Fibroblast of mammary gland (primary cell): ENCODE measurements at places on chromosomes 3 and 15.

DNA sequence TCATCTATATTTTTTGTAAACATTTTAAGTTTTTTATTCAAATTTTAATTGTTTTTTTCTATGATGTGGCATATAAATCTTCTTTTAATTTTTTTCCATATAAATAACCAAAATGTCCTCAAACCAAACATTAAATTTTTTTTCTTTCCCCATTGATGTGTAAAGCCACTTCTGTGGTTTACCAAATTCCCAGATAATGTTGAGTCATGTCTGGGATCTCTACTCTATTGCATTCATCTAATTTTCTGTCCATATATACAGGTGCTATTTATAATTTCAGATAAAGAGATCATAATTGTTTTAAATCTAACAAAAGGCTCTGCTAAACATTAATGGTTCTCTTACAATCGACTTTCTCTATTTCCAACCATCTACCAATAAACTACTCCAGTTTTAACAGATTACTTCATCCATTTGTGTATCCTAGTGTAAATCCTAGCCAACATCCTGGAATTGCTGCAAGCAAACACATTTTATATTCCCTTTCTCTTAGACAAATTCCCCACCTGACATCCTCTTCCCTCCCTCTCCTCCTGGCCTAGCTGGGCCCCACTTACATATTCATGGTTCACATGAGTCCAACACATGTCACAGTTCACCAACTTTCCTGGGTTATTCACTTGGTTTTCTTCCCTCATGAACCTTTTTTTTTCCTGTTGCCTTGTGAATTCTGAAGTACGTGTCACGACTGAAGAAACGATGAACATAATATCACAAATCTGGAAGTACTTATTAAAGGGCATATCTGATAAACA is 368.0 kb upstream of the AGTR1 start:
- DNase-seq, result peak; percentile 47

DNA sequence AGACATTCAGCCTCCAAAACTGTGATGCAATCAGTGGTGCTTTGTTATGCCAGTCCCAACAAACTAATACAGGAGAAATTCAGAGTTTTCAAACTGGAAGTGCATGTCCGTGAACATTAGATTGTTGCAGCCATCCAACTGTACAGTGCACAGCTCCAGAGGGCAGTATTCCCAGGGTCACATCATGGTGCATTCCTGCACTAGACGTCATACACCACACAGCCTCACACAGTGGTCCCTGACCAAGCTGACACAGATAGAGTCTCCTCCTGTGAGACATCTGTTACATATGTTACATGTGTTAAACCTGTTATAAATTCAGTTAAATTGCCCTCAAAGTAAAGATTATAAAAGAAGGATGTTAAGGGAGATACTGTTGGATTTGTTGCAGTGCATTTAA is 209.0 kb downstream of the LRRN1 start:
- no peak for DNase-seq

GRCh38 chr3:125023833-125024555 is 31.8 kb downstream of the HEG1 start:
- no peak for DNase-seq

DNA sequence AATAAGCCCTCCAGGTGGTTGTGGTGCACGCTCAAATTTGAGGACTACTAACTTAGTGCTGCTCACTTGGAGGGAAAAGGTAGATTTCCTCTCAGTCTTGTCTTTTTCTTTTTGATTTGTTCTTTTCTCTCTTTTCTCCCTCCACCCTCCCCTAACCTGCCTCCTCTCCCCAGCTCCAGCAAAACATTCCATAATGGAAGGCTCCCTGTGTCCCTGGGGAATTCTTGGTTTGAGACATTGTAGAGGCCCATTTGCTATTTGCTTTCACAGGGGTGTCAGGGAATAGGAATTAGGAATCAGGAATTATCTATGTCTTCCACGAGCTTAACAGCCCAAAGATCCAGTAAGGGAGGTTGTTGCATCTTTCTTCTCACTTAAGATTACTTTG is 136.8 kb upstream of the UMPS start:
- no peak for DNase-seq

- no peak for DNase-seq
Observed at GRCh38 chr3:99620976-99621375, 17.4 kb upstream of the COL8A1 start.

DNA sequence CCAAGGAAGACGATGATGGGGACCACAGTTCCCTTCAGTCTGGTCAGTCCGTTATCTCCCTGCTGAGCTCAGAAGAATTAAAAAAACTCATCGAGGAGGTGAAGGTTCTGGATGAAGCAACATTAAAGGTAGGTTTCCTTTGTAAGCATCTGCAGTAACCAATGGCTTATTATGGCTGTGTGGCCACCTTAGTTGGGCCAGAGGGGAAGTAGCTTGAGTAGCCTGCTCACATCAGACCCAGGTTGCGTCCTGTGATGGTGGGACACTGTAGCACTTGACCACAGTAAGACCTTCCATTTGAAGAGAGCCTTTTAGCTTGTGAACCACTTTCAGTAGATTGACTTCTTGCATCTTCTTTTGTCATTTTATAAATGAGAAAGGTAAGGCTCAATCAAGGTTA is 22.6 kb downstream of the STARD5 start:
- DNase-seq, result no peak

- DNase-seq, result no peak
Observed at GRCh38 chr3:152620395-152620794, 214.5 kb upstream of the P2RY1 start.

- DNase-seq, result no peak
Observed at GRCh38 chr15:92605225-92605944, 50.2 kb downstream of the FAM174B start.

DNA sequence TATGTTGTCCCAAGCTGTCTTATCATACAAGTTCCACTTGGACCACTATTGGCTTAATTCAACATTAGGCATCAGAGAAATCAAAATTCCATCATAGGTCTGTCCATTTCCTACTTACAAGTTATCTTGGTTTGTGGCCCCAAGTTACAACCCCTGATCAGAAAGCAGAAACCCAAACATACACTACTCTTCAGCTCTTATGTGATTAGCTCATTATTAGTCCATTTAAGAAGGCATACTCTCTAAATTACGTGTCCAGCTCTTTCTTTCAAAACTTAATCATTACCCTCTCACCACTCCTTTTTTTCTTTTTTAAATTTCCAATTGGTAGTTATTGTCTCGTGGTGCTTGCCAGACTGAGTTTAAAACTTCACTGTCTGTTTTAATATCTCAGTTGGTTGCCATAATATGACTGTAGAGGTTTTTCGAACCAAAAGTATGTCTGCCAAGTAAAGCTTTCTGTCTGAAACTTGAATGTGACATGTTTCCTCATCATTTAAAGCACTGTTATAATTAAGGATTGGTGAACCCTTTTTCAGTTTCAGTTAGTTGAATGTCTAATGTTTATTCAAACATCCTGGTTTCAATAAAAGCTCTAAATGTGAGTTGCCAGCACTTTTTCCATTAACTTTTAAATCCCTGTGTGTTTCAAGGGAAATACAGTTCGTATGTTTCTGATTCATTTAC is 150.3 kb downstream of the SAMMSON start:
- DNase-seq, result no peak

- DNase-seq, result no peak
Observed at GRCh38 chr3:64954995-64955636, 267.3 kb upstream of the ADAMTS9 start.

GRCh38 chr15:65646486-65646885 is 24.7 kb downstream of the SLC24A1 start:
- DNase-seq, result peak; percentile 20

GRCh38 chr3:133575086-133575485 is 1.6 kb downstream of the CDV3 start:
- DNase-seq, result no peak

DNA sequence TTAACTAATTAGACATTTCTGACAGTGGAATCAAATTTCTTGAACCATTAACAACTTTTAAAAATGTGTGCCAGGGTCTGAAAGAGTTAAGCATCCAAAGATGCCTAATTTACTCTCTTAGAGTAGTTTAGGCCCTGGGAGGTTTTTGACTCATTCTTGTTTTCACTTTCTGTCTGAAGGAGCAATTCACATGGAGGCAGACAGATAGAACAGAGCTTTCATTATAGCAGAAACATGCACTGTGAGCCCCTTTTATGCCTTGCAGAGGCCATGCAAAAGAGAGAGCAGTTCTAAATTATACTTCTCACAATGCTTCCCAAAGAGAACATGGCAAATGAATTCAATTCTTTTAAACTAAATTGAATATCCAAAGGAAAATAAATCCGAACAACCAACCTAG is 554.8 kb downstream of the MFSD1 start:
- no peak for DNase-seq

- peak; percentile 16 for DNase-seq
Observed at GRCh38 chr3:20080956-20081554, 40.8 kb downstream of the KAT2B start.

GRCh38 chr3:196763179-196763578 is 23.5 kb downstream of the PAK2 start:
- DNase-seq, result peak; percentile 28

- DNase-seq, result no peak
Observed at GRCh38 chr3:71887256-71887655, 102.3 kb upstream of the PROK2 start.

DNA sequence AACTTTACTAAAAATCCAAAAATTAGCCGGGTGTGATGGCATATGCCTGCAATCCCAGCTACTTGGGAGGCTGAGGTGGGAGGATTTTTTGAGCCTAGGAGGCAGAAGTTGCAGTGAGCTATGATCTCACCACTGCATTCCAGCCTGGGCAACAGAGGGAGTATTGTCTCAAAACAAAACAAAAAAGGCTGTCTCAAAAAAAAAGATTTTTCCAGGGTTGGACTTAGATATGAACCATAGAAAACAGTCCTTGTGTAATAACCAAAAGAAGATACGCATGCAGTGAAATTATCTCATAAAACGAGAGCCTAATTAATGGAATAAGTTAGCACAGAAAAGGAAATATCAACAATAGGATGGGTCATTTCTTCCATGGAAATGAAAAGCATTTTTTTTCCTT is 320.4 kb upstream of the RASGRP1 start:
- DNase-seq, result peak; percentile 48

GRCh38 chr3:38585791-38586420 is 63.6 kb downstream of the SCN5A start:
- no peak for DNase-seq

DNA sequence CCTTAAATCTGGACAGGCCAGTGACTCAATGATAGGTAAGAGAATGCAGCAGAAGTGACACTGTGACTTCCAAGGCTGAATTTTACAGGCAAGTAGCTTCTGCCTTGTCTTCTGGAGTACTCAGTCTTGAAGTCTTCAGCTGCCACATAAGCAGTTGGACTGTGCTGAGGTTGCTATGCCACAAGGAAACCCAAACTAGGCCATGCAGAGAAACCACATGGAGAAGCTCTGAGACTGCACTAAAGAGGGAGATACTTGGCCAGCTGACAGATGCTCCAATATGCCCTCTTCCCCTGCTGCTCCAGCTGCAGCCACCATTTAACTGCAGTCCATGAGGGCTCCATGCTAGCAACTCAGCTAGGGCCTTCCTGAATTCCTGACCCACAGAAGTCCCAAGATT is 119.4 kb upstream of the GADL1 start:
- DNase-seq, result no peak

GRCh38 chr3:71008350-71008935 is 575.1 kb downstream of the FOXP1 start:
- DNase-seq, result no peak

DNA sequence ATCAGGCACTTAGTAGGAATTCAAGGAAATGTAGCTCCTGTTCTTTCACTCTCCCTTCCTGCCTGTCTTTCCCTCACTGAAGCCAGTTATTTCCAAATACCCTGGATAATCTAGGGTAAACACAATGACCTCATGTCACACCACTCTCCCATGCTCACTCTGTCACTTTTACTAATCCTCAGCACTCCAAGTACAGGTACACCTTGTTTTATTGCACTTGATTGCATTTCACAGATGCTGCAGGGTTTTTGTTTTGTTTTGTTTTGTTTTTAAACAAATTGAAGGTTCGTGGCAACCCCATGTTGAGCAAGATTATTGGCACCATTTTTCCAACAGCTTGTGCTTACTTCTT is 40.8 kb downstream of the PPM1L start:
- no peak for DNase-seq
